ENCODE measurements at places on chromosomes 2 and 18.

GRCh38 chr18:24136967-24137373 lies 1.9 kb upstream of the CABYR start:
- no peak overlapping the region for H3K4me3 ChIP-seq
- peaks cover 32% of the 10 kb centered on the region for H3K4me1 ChIP-seq
- peaks cover 36% of the 10 kb centered on the region for H3K36me3 ChIP-seq
- no peak for DNase-seq

GRCh38 chr18:12327510-12328178 lies 19.6 kb downstream of the TUBB6 start:
- no peak overlapping the region for H3K27ac ChIP-seq
- no peaks in the 10 kb centered on the region for H3K27me3 ChIP-seq
- peak; percentile 86 for DNase-seq
- H3K36me3 ChIP-seq = peaks cover 26% of the 10 kb centered on the region

DNA sequence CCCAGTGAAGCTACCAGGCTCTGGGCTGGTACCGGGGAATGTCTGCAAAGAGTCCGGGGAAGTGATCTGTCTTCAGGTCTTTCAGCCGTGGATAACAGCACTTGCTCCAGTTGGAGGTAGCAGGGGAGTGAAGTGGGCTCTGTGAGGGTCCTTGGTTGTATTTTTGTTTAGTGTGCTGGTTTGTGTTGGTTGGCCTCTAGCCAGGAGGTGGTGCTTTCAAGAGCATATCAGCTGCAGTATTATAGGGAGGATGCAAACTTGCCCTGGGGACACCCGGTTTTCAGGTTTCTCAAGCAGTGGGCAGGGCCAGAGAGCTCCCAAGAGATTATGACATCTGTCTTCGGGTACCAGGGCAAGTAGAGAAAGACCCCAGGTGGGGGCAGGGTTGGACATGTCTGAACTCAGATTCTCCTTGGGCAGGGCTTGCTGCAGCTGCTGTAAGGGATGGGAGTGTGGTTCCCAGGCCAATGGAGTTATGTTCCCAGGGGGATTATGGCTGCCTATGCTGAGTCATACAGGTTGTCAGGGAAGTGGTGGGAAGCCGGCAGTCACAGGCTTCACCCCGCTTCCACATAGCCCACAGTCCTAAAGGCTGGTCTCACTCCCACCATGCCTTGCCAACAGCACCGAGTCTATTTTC lies 34.4 kb downstream of the ACAA2 start:
- no peak for DNase-seq
- peaks cover 1% of the 10 kb centered on the region for H3K4me1 ChIP-seq
- H3K36me3 ChIP-seq = peaks cover 53% of the 10 kb centered on the region

GRCh38 chr2:31193806-31194205 lies 23.5 kb downstream of the CAPN14 start:
- no peak overlapping the region for H3K27ac ChIP-seq
- no peaks in the 10 kb centered on the region for H3K27me3 ChIP-seq
- H3K36me3 ChIP-seq = no peaks in the 10 kb centered on the region
- H3K4me1 ChIP-seq = no peaks in the 10 kb centered on the region
- no peak overlapping the region for H3K4me3 ChIP-seq

DNA sequence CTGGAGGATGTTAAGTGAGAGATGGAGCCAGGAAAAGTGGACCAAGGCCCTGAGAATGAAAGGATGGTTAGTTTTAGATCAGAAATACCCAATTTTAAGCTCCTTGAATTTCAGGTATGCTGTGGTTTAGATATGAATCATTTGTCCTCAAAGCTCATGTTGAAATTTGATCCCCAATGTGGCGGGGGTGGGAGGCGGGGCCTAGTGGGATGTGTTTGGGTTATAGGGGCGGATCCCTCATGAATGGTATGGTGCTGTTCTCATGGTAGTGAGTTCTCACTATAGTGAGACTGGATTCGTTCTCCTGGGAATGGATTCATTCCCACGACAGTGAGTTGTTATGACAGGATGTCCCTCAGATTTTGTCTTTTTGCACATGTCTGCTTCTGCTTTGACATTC lies 11.4 kb downstream of the MYO5B start:
- no peak overlapping the region for H3K4me3 ChIP-seq
- peaks cover 10% of the 10 kb centered on the region for H3K27me3 ChIP-seq
- no peaks in the 10 kb centered on the region for H3K36me3 ChIP-seq
- DNase-seq = no peak
- H3K27ac ChIP-seq = no peak overlapping the region

DNA sequence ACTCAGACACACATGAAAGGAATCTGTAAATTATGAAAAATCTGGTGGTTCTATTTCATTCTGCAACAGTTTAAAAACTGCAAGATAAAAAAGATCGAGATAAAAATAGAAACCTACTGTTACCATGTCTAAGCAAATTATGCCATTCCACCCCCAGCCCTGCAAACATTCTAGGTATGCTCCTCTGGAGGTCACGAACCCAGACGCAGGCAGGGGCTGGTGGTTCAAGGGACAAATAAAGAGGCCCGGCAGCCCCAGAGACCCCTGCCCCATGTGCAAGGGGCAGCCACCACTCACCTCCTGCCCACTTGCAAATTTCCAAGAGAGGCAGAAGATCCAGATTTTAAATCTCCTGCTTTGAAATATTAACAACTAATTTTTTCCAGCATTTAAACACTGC lies 210.5 kb downstream of the ANAPC1 start:
- H3K27me3 ChIP-seq = peaks cover 38% of the 10 kb centered on the region
- no peak overlapping the region for H3K4me3 ChIP-seq
- no peak overlapping the region for H3K27ac ChIP-seq

DNA sequence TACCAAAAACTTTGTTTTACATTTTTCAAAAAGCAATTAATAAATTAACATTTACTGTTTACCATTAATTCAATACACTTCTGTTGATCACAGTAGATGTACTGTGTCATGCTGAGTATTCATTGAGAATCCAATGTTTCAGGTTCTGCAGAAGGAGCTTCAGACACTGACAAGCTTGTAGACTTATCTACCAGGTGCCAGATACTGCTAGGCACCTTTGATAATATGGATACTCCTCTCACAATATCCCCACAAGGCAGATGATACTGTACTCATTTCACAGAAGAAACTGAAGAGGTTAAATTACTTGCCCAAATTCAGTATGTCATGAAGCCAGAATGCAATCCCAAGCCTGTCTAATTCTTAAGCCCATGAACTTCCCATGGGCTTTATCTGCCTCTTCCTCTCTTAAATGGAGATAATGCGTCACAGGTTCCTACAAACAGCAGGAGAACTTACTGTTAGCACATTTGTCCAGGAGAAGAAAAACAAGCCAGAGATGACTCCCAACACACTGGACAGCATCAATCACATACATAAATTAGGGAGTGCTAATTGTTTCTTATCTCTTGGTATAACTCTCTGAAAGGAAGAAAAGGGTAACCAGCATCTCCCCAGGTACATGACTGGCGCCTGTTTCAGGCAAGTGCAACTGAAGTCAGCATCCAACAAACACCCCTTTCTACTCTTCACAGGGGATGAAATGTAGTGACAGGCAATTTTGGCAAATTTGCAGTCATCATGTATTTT lies 27.4 kb downstream of the ITSN2 start:
- no peak overlapping the region for H3K27ac ChIP-seq
- peaks cover 12% of the 10 kb centered on the region for H3K4me1 ChIP-seq
- peaks cover 5% of the 10 kb centered on the region for H3K36me3 ChIP-seq
- DNase-seq = no peak

DNA sequence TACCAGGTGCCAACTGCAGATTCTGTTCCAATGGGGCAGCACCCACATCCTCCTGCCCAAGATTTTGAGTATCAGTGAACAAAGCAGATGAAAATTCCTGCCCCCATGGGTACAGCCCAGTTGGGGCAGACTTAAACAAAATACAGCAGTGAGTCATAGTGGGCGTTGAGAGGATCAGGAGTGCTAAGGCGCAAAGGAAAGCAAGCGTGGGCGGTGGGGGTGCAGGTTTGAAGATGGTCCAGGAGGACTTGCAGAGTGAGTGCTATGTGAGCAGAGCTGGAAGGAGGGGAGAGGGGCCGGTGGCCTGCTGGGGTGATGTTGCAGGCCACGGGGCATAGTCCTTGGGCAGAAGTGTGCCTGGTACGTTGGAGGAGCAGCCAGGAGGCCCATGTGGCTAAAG lies 24.7 kb downstream of the STEAP3 start:
- H3K36me3 ChIP-seq = no peaks in the 10 kb centered on the region
- H3K4me3 ChIP-seq = no peak overlapping the region
- H3K4me1 ChIP-seq = no peaks in the 10 kb centered on the region
- H3K27ac ChIP-seq = no peak overlapping the region
- DNase-seq = no peak

GRCh38 chr18:26034850-26035497 lies 55.4 kb downstream of the SS18 start:
- H3K27me3 ChIP-seq = no peaks in the 10 kb centered on the region
- H3K4me1 ChIP-seq = peaks cover 2% of the 10 kb centered on the region
- DNase-seq = no peak
- no peak overlapping the region for H3K27ac ChIP-seq
- peaks cover 58% of the 10 kb centered on the region for H3K36me3 ChIP-seq
- no peak overlapping the region for H3K4me3 ChIP-seq

DNA sequence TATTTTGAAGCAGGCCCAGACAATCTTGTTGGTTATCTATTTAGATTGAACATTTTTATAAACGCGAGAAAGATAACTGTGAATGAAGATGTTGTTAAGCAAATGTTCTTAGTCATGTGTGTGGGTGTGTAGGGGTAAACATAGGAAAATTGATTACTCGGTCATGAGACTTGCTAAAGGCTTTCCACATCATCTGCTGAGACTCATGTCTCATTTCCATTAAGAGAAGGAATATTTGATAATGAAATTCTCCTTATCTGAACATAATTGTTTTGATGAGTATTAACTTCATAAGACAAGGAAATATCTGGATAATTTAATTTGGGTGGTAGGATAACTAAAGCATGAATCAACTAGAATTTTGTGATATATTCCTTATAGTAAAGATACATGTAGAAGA lies 19.7 kb downstream of the CCDC102B start:
- no peaks in the 10 kb centered on the region for H3K27me3 ChIP-seq
- no peaks in the 10 kb centered on the region for H3K36me3 ChIP-seq
- no peak overlapping the region for H3K4me3 ChIP-seq
- no peak for DNase-seq

DNA sequence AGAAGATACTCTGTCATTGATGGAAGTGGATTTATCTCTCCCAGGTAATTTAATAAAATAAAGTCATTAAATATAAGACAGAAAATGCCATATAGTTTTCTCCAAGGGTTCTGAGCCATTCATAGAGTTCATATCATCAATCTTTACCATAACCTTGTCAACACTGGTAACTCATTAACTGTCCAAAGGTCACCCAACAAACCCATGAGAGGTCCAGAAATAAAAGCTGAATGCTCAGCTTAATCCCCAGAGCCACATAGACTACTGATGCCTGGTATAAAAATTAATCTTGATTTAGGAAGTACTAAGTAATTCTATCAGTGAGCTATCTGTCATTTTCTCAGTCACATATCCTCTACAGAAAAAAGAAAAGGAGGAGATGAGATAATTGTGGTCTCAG lies 903.0 kb upstream of the DDX18 start:
- no peaks in the 10 kb centered on the region for H3K27me3 ChIP-seq
- H3K4me3 ChIP-seq = no peak overlapping the region
- no peaks in the 10 kb centered on the region for H3K36me3 ChIP-seq
- H3K27ac ChIP-seq = no peak overlapping the region

- H3K4me1 ChIP-seq = peaks cover 29% of the 10 kb centered on the region
- H3K4me3 ChIP-seq = no peak overlapping the region
- H3K27me3 ChIP-seq = peaks cover 74% of the 10 kb centered on the region
- no peak for DNase-seq
- H3K27ac ChIP-seq = no peak overlapping the region
- peaks cover 6% of the 10 kb centered on the region for H3K36me3 ChIP-seq
Observed at GRCh38 chr2:156319811-156320485, 12.6 kb downstream of the NR4A2 start.

DNA sequence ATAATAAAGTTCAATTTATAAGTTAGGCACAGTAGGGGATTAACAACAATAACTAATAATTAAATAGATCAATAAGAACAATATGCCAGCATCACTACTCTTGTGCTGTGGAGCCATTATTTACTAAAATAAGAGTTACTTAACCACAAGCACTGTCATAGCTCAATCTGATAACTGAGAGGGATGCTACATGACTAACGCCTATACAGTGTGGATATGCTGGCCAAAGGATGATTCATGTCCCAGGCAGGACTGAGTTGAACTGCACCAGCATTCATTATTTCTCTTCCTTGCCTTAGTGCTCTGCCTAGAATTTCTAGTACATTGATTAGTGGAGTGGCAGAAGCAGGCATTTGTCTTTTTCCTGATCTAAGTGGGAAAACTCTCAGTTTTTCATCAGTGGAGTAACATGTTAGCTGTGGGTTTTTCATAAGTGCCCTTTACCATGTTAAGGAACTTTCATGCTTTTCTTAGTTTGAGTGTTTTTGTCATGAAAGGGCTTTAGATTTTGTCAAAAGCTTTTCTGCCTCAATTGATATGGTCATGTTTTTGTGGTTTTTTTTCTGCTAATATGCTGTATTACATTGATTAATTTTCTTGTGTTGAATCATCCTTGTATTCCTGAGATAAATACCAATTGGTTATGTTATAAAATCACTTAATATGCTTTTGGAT lies 21.7 kb downstream of the KIAA1328 start:
- no peak overlapping the region for H3K27ac ChIP-seq
- H3K4me3 ChIP-seq = no peak overlapping the region
- no peak for DNase-seq
- H3K36me3 ChIP-seq = peaks cover 28% of the 10 kb centered on the region

- H3K4me1 ChIP-seq = no peaks in the 10 kb centered on the region
- peaks cover 7% of the 10 kb centered on the region for H3K27me3 ChIP-seq
- no peak overlapping the region for H3K27ac ChIP-seq
- no peak for DNase-seq
Observed at GRCh38 chr18:26868968-26869586, 3.6 kb upstream of the AQP4 start.
